ENCODE measurements at places on chromosomes 1 and 21.
A peak's percentile ranks its signal among the peaks of the same experiment; 100 is the strongest.

GRCh38 chr1:161174911-161175310 lies 2.4 kb downstream of the B4GALT3 start:
- DNase-seq = no peak

DNA sequence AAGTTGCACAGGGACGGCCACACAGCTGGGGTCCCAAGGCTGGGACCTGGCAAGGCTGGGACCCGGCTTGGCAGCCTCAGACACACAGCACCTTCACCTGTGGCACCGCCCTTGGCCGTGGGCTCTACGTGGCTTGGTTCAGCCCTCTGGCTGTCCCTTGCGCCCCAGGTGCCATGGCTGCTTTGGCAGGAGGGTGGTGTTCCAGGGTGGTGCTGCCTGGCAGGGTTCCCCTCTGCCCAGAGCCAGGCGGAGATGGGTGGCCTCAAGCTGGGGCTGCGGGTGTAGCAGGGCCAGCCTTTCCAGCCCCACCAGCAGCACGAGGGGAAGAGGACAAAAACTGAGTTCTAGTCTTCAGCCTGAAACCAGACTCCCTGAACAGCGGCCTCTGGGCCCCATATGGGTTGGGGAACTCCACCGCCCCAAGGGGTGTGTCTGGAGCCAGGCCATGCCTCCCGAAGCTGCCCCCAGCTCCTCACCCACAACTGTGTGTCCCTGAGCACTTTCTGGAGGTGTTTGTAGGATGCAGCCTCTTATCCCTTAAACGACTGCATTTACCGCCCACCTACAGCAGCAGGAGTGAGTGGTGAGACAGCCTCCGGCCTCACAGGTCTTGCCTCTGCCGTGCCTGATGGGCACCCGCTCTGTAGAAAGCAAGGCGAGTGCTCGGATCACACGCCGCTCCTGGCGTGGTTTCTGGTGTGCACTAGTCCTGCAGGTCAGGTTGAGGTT lies 92.3 kb downstream of the PDE9A start:
- no peak for DNase-seq

- DNase-seq = peak; percentile 42
Measured at GRCh38 chr1:245168086-245168485, 13.3 kb downstream of the KIF26B start.

DNA sequence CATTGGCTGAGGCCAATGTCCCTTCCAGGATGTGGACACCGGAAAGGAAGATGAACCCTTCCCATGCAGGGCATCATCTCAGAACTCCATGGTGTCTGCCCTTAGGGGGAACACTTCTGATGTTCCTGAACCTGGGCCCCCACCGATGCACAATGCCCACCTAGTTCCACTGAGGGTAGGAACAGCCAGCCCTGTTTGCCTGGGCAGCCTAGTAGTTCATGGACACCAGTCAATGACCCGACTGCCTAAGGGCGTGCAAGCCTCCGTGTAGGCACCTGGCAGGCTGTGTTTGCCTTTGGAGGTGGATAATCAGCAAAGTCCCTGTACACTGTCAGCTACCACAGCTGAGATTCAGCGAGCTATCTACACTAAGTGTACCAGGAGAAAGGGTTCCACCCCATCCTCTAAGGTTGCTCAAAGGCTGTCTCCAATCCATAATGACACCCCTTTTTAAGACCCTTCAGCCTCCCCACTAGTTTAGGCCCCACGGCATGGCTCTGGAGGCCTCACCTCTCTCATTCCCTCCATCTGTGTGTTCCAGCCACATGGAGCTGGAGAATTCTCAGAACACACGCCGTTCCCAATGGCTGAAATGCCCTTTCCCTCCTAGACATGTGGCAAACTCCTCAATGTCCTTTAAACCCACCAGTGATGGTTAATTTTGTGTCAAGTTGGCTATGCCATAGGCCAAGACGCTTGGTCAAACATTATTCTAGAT lies 124.8 kb upstream of the EDN2 start:
- DNase-seq = no peak

DNA sequence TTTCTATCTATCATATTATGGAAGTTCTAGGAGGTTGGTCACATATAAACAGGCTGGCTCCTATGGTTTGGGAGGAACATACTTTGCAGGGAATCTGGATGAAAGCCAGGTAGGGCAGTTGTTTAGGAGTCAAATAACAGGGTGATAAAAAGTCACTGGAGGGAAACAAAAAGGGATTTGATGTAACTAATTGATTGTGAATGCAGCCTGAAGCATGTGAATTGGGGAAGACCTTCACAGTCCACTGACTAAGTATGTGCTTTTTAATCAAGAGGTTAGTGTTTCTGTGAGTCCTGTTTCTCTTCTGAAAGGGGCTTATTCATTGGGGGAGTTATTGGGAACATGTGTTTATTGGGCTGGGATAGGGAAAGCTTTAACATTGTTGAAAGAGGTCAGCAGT lies 41.3 kb downstream of the HMCN1 start:
- no peak for DNase-seq

GRCh38 chr1:153203130-153203529 lies at the start of gene LELP1:
TSS of gene LELP1 (plus strand) at chr1:153203430. CDS start at chr1:153204708, 1,278 bp downstream.
- DNase-seq = no peak

DNA sequence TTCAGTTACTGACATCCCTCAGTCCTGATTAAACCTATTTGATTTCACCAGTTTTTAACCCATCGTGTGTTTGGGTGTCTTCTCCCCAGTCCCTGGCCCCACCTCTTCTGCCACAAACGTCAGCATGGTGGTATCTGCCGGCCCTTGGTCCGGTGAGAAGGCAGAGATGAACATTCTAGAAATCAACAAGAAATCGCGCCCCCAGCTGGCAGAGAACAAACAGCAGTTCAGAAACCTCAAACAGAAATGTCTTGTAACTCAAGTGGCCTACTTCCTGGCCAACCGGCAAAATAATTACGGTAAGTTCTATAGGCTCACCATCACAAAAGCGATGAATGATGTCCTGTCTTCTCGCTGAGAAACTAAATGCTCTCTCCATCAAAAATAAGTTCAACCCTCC lies 28.7 kb downstream of the NBPF3 start:
- no peak for DNase-seq

DNA sequence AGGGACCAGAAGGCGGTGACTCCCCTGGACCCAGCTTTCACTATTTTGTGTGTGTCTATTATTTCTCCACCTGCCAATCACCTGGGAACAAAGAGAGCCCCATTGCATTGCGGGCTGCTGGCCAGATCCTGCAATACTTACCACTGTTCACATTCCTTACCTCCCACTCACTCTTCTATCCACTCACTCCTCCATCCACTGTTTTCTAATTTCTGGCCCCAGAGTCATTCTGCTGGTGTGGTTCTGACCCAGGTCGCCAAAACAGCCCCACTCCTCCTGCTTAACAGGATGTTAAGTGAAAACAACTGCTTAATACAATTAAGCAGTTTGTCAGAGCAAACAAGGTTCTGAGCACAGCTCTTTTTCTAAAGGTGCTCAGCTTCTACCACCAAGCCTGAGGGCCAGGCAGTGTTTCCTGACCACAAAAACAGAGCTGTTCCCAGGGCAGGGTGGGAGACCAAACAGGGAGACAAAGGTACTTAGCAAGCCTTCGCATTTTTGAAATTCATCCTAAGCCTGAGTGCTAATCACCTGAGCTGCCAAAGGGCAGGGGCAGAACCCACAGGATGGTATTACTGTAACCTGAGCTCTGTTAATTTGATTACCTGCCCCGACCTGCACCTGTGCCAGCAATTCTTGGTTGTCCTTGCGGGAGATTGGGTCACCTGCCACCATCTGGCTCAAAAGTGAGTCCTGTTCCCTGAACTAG lies 38.5 kb upstream of the EFCAB14 start:
- no peak for DNase-seq

DNA sequence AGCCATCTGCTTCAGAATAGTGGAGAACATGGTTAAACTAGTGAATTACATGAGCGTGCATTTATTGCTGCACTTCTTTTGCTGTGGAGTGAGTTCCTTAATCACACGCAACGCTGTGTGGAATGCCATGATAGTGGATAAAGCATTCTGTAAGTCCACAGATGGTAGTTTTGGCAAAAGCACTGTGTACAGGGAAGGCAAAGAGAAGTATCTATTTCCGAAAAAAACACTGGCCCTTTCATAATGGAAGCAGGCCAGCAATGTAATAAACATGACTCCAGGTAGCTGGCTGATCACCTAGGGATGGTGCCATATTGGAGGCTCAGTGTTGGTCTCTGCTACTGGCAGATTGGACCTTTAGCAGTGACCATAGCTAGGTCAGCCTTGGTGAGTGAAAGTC lies 67.6 kb downstream of the FH start:
- no peak for DNase-seq

GRCh38 chr21:38840456-38841300 lies 34.9 kb downstream of the ETS2 start:
- DNase-seq = no peak

- no peak for DNase-seq
Measured at GRCh38 chr1:22918644-22919043, 54.0 kb downstream of the LACTBL1 start.

DNA sequence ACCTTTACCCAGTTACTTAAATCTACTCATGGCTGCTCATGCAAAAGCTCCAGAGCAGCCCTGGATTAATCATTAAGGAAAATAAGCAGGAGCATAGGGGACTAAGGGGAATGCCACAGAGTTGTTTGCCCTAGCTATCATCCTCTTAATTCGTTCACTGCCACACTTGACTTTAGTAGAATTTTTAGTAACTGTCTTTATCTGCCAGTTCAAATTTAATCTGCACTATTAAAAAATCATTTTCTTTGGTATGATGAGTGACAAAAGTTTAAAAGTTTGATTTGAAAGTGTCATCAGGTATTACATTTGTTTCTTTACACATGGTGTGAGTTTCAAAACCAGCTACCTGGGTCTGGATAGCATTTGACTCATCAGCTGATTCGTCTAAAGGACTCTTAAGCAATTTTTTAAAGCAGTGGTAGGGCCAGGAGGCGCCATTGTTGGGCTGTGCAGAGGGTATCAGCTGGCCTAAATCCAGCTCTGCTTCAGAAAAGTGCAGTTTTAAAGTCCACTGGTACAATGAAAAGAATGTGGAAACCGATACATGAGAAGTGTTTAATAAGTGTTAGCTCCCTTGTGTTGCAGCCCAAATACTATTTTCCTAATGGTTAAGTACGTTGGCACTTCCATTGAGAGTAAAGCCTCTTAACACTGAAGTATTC lies 69.9 kb upstream of the DR1 start:
- no peak for DNase-seq

Data from left ventricle myocardium inferior (tissue), 1 donor.